Amniotic epithelial cell (primary cell): ENCODE measurements at places on chromosomes 5 and 9.

DNA sequence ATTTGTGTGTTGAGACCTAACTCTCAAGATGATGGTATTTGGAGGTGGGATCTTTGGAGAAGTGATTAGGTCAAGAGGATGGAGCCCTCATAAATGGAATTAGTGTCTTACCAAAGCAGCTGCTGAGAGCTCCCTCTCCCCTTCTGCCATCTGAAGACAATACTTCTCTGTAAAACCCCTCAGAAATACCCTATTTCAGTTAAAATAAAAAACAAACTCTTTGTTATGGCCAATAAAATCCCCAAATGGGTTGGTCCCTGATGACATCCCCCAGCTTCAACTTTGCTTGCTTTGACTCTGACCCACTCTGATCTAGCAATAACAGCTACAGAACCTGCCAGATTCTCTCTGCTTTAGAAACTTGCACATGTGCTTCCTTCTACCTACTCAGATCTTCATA is 100.9 kb downstream of the SNCAIP start:
- DNase-seq: no peak

GRCh38 chr5:103271570-103272289 is 13.2 kb downstream of the MACIR start:
- no peak for DNase-seq

DNA sequence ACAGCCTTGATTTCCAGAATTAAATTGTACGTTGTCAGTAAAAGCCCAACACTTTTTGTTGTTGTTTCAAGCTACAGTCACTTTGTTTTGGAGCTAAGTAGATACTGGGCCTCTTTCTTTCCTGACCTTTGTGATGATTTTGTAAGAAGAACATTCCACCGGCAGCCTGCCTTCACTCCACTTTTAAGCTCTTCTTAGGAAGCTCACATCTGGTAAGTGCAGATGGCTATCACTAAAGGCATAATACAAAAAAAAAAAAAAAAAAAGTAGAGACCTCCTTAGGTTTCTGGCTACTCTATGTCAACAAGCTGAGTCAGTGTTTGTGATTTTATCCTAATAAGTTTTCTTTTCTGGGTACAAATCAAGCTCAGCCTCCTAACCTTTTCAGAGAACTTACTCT is 1922.1 kb upstream of the WWC1 start:
- DNase-seq: peak; percentile 85

GRCh38 chr5:16108418-16108817 is 71.2 kb downstream of the MARCHF11 start:
- DNase-seq: no peak

DNA sequence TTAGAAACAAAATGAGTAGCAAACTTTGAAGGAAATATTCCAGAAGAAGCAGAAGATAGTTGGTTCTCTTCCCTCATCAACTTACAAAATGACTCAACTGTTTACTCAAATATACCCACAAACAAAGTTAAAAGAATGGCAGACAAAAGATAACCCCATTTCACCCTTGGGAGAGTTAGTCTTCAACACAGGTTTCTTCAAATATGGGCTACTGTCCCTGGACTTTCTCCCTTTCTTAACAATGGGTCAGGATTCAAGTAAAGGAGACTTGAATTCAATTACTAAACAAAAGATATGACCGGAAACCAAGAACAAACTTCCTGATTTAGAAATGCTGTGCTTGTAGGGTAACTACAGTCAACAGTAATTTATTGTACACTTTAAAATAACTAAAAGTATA is 14.2 kb downstream of the RFX3 start:
- DNase-seq: peak; percentile 13

DNA sequence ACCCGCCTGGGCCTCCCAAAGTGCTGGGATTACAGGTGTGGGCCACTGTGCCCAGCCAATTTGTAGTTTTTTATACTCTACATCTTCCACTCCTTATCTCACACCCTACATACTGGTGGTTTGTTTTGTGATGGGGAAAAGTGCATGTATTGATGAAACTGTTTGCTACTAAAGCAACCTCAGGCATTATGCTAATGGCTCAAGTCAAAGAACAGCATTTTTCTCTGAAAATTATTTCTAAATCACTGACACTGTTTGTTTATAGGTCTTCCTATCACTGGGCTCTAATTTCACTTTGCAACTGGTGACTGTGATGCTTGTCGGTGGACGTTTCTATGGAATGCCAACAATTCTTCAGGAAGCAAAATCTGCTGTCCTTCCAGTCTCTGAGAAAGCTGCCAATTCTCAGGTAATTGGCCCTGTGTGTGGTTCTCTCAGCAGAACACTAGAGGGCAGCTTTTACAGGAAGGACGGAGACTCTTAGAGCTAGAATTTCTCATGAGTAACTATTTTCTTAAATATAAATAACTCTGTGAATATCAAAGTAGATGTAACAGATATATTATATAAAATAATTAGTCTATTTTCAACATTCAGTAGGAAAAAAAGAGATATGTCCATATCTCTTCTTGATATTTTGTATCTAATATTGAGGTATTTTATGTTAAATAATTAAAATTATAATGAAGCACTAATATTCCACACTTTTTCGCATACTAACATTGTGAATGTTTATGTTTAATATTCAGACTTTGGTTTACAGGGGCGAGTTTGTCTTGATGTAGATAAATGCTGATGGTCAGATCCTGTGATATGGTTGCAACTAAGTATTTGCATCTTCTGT is 244.1 kb downstream of the ADGRV1 start:
- DNase-seq: peak; percentile 29

GRCh38 chr9:19922476-19923118 is 133.8 kb upstream of the SLC24A2 start:
- peak; percentile 52 for DNase-seq

DNA sequence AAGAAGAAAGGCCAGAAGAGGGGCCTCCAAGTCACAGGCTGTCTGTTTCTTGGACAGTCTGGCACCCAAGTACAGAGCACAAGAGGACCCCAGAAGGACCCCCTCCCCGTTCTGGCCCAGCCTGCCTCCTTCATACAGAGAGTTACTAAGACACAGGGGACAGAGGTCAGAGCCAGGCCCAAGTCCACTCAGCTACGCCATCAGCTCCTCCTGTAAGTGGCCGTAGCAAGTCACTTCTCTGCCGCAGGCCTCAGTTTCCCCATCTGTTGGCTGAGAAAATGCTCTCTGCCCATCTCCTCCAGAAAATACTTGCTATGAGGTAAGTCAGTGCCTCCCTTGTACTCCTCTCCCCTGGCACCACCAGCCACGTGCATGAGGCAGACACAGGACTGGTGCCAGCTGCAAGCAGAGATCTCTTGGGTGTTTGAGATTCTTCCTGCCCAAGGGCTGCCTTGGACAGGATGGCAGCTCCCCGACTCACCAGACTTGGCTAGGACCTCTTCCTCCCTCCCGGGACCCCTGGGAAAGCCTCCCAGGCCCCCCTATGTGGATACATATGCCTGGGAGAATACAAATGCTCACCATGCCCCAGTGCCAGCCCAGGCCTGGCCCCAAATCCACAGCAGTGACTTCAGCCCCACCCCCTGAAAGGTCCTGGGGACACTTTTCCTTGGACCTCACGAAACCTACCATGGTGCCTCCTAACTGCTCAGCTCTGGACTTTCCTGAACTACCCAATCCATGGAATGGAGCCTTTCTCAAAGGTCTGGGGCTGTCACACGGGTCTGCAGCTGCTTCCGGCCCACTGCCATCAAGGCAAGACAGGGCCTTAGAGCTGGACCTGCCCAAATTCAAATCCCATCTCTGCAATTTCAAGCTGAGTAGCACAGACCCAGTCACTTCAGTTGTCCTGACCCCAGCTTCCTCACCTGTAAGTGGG is 5.1 kb downstream of the EEIG1 start:
- DNase-seq: no peak
